ENCODE measurements at places on chromosomes 12 and 14.
A peak's percentile ranks its signal among the peaks of the same experiment; 100 is the strongest.

DNA sequence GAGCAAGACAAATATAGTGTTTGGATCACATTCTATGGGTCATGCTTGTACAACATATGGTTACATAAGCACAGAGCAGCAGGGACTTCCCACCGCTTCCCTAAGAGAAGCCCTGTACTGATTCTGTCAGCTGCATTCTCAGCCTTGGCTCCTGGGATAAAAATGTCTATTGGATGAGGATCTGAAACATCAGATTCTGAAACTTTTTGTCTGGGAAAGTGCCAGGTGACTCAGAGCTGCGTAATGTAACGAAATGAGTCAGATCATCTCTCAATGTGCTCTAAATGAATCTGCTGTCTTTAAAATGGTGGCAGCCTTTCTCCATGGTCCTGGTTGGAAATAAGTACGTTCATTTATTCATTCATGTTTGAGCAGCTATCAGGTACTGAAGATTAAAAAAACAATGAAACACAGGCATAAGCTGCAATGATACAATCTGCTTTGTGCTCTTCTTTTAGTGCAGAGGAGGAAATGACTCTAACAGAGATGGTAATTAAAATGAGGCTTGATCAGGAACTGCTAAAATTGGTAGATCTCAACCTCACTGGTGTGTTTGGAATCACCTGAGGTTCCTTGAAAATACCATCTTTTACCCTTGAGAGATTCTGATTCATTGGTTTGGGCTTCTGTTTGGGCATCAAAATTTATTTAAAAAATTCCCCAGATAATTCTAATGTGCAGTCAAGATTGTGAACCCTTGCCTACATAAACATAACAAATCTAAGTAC lies 99.1 kb upstream of the NAP1L1 start:
- DNase-seq = peak; percentile 98

GRCh38 chr12:90111791-90112580 lies 403.3 kb upstream of the ATP2B1 start:
- DNase-seq = no peak

DNA sequence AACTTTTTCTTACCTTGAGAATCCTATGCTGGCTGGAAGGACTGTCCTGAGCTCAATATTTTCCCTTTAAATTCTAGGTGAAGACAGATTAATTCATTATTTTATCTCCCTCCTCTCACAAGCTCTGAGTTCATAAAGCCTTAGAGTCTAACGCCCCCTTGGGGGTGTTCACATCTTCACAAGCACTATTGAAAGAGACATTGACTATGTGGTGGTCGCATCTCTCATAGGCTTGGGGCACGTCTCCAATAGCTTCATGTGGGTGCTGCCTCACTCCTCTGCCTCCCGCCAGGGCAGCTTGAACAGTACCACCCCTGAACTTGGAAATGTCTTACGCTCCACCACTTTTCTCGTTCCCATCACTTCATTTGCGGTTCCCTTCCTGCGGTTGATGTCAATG lies 106.2 kb downstream of the UNC79 start:
- no peak for DNase-seq

- DNase-seq = no peak
Measured at GRCh38 chr12:116654226-116654743, 83.6 kb downstream of the SPRING1 start.

DNA sequence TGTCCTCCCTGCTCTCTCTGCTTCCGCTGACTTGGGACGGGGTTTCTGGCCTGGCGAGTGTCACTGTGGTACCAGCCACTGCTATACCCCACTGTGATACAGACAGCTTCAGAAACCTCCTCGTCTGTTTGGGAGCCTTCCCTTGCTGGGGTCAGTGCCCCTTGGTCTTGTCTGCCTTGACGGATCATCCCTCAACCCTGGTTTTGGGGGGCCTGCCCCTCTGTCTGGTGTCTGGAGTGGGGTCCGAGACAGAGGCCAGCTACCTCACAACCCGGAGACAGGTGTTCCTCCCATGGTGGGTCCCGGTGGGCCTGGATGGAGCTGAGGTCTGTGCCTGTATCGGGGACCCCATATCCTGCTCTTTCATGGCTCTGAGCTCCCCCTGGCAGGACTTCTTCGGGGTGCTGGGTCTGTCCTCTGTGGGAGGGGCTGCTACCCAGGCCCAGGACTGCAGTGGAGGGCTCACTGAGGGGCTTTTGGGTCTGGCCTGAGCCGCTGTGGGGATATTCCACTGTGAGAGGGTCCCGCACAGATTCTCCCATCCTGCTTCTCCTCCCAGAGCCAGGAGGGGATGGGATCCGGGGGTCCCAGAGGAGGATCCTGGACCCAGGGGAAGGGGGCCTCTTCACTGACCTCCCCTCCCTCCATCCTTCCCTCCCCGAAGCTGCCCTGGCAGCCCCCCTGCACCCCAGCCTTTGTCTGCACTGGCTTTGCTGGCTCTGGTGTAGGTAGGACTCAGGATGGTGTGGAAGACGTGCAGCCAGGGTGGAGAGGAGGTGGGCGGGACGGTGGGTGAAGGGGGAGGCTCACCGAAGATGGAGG lies 365.5 kb downstream of the TMEM121 start:
- no peak for DNase-seq

GRCh38 chr14:61562321-61563161 lies 132.8 kb upstream of the HIF1A start:
- peak; percentile 99 for DNase-seq

- no peak for DNase-seq
Measured at GRCh38 chr12:123250471-123251383, 17.5 kb downstream of the MTRFR start.

GRCh38 chr12:11769723-11770514 lies 120.4 kb downstream of the ETV6 start:
- DNase-seq = no peak

DNA sequence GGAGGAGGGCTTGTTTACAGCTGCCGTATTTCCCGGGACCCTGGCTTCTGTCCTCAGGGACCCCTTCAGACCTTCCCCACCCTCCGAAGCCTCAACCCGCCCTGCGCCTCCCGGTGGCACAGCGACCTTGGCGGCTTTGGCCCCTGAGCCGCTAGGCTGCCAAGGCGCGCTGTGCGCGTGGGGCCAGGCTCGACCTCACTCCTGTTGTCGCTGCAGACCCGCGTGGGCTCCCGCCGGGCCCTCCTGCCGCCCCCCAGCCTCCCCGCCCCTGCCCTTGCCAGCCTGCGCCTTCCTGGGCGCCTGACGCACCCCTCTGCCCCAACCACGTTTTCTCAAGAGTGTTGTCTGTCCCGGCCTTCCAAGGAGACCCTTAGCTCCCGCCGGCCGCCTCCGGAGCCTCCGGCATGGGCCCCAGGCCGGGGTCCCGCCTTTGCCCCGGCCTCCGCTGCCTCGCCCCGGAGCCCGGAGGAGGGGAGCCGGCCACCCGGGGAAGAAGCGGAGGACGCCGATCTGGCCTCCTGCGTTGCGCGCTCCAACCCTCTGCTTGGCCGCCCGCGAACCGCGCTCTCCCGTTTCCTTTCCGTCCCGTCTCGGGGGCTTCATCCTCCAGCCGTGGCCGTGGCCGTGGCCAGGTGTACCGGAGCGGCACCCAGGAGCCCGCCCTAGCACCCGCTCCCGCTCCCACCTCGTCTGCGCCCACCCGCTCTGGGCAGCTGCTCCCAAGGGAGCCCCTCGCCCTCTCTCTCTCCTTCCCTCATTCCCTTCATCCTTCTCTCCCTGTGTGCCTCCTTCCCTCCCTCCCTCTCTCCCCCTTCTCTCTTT lies 19.9 kb downstream of the PPP2R5C start:
- peak; percentile 11 for DNase-seq

DNA sequence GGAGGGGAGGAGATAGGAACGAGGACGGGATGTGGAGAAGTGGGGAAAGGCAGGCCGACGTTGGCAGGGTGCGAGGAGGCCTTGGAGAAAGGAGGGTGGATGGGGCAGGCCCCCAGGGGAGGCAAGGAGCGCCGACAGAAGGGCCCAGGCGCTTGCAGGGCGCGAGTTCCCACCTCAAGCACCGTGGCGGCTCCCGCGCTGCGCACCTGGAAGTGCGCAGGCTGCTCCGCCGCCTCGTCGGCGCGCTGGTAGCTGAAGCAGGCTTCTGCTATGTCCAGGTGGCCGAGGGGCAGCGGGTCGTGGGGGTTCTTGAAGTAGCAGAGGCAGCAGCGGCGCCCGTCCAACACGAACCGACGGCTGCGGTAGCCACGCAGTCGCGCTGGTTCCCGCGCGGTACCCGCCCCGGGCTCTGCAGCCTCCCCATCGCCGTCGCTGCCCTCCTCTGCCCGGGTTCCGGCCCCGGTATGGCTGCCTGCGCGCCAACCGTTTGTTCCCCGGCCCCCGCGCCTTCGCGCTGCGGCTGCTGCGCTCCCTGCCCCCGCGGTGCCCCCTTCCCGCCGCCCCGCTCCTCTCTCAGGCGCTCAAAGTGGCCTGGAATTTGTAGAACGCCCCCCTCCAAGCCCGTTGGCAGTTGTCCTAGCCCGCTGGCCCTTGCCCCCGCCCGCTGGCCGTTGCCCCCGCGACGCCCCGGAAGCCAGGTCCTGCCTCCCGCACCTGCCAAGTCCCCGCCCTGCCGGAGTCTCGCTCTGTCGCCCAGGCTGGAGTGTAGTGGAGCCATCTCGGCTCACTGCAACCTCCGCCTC lies 1.1 kb upstream of the ACTR6 start:
- peak; percentile 13 for DNase-seq

GRCh38 chr12:9127936-9128663 lies 12.4 kb upstream of the A2M start:
- DNase-seq = no peak

DNA sequence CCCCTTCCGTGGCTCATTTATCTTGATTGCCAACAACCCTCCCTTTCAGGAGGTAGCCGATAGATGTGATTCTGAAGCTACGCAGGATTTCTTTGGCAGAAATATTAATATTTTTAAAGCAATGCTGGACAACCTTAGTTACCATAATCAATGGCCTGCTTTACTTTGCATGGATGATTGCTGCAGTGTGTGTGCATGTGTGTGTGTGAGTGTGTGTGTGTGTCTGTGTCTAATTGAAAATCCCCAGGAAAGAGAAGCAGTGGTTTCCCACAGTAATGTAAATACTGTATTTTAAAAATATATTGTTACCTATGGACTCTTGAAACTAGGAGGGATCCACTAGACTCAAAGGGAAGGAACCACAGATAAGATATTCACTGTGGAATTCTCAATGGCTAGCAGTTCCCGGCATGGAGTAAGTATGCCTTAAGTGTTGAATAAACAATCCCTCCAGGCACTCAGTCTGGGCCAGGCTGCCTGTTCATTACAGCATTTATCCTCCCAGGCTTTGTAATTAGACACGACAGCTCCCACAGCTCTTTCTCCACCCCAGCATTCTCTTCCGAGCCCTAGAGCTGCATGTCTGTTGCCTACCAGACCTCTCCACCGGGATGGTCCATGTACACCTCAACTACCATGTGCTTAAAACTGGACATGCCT lies 22.5 kb upstream of the C14orf132 start:
- DNase-seq = peak; percentile 25

GRCh38 chr14:81205639-81206038 lies 15.1 kb downstream of the GTF2A1 start:
- DNase-seq = no peak

DNA sequence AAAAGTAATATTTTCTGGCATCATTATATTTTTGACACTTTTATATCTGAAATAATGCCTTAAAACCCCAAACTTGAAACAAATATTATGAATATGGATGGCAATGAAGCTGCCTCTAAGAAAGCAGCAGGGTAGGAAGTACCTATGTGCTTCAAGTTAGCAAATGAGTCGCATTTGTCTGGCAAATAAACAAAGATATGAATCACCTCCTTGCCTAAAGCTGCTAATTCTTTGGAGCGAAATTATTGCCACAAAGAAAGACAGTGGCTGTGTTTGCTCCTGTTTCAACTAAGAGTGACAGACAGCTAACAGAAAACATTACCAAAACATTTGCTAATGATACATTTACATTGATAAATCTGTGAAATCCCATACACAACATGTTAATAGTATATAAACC lies 854.9 kb downstream of the RPS29 start:
- DNase-seq = no peak

GRCh38 chr12:129903956-129904829 lies at the start of gene TMEM132D:
TSS of gene TMEM132D (minus strand) at chr12:129904025.
- DNase-seq = peak; percentile 61

DNA sequence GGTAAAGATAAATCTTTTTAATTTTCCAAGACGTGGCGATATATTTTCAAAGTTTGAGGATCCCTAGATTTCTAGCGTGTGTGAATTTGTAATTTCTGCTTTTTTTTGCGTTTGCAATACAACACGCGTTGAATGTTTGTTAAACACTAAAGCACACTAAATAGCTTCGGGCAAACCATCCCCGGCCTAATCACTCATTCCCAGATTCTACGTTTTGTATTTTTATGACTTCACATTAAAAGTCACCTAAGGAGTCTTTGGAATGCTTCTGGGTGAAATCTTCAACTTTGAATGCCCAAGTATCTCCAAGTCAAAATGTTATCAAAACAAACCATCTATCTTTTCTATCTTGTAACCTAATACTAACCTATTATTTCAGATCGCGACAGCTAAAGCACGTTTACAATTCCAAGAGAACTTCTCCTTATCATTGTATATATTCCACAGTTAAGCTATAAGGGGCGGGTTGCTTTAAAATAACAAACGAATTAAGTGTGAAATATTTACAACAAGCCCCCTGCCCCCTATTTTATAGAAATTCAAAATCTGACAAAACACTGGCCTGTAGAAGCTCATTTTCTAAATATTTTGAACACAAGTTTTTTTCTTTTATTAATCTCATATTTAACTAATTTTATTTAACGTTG lies 1.1 kb downstream of the ALX1 start:
- DNase-seq = no peak

DNA sequence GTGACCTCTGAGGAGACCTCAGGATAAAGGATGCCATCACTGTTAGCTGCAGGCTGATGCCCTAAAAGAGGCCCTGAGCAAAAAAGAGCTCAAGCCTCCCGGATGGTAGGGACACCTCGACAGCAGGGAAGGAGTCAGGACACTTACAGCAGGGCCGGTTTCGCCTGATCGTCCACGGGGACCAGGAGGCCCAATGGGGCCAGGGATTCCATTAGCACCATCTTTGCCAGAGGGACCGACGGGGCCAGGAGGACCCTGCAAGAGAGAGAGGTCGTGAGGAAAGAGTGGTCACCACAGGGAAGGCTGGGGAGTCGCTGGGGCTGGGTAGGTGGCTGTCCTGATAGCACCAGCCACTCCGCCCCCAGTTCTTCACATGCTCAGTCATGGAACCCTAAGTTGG lies 12.4 kb downstream of the TMEM106C start:
- no peak for DNase-seq

DNA sequence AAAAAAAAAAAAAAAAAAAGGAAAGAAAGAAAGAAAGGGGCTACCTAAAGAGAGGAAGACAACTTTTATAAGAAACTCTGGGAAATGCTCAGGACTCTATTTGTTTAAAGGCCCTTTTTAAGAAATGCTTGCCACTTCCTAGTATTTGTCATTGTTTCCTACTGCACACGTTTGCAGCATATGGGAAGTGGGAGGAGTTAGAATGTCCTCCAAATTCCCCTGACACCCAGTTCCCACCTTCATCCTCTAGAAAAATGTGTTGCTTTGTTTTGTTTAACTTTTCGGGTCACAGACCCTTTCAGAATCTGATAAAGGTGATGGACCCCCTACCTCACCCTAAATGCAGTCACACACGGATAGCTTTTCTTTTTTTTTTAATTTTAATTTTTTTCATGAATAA lies 40.8 kb downstream of the NINJ2 start:
- no peak for DNase-seq
